Peyer's patch (tissue), 4 donors: ENCODE measurements at places on chromosomes 6 and 20. TPM values are rescaled to one million over a fixed set of nuclear protein-coding genes. Genes with fewer than 3 reads are reported as not detected.

Gene ANGPT4
- total RNA-seq = not detected

Gene CD93
- 3.7 TPM for total RNA-seq

Gene SH3BGRL2
- total RNA-seq = 100 TPM

Gene SNRNP48
- 11.5 TPM for total RNA-seq

Gene BTN1A1
- not detected for total RNA-seq

Gene SSTR4
- total RNA-seq = not detected

Gene ZDHHC14
- 20.6 TPM for total RNA-seq

DNA sequence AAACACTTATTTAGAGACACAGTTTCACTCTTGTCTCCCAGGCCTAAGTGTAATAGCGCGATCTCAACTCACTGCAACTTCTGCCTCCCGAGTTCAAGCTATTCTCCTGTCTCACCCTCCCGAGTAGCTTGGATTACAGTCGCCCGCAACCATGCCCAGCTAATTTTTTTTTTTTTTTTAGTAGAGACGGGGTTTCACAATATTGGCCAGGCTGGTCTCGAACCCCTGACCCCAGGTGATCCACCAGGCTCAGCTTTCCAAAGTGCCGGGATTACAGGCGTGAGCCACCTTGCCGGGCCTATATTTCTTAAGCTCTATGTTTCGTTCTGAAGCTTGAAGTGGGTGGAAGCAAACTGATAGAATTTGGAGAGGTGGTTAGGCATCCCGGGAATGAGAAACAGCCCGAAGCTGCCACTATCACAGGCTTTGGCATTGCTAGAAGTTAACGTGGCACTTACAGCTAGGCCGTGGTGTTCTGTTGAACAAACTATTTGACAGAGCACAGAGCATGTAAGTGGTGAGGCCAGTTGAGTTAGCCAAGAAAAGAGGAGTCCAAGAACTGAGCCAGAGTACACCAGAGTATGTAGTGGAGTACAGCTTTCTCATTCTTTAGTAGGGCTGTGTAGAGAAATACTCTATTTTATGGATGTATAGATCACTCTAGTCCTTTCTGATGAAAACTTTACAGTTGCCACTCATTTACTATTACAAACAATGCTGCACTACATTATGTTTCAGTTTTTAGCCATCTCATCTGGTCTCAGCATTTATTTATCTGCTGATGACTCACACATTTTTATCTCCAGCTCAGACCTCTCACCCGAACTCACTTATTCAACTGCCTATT, 62.0 kb upstream of the HFE start:
- DNase-seq = no peak

DNA sequence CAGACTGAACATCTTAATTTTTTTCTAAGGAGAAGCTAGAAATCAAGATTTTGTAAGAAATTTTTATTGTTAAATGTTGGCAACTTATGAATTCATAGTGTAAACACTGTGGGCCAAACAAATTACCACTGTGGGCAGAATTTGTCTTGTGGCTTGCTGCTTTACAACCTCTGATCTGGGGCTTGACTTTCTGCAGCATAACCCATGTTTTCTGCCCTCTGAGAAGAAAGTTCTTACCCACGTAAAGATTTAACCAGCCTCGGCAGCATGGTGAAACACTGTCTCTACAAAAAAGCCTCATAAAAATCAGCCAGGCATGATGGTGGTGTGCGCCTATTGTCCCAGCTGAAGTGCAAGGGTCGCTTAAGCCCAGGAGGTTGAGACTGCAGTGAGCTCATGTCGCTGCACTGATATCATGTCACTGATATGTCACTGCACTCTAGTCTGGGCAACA, 12.9 kb downstream of the ITCH start:
- no peak for DNase-seq

DNA sequence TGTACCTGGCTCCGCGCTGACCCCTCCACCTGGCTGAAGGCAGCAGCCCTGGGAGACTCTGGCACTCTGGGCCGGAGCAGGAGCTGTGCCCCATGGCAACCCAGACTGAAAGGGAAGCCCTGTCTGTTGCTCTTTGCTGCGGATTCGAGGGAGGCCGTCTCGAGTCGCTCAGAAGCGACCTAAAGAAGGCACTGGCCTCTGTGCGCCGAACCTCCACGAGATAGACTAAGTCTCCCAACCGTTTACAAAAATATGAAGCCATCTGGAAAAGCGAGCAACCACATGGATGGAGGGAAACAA, 10.5 kb upstream of the TBX18 start:
- DNase-seq = no peak

DNA sequence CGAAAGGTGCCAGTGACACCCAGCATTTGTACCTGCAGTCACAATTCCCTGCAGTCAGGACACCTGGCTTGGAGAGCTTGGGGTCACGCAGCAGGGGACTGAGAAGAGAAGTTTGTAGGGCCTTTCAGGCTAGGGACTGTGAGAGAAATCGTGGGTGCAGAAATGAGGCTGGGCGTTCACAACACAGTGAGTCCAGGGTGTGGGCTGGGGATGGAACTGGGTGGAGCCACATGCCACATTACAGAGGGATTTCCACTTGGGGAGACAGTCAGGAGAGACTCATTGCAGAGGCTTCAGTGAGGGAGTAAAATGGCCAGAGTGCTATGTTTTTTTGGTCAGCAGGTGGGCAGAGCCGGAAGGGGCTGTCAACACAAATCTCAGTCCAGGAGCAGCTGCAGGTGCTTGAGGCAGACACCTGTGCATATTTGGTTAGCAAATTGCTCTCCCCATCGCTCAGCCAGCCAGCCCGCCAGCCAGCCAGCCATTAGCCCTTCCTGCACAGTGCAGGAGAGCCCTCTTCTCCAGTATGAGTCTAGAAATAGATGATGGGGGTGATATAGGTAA, 7.4 kb downstream of the ITPR3 start:
- DNase-seq = peak; percentile 68

- DNase-seq = no peak
These were observed 8.7 kb upstream of the PDE7B start for GRCh38 chr6:135842618-135843392.

DNA sequence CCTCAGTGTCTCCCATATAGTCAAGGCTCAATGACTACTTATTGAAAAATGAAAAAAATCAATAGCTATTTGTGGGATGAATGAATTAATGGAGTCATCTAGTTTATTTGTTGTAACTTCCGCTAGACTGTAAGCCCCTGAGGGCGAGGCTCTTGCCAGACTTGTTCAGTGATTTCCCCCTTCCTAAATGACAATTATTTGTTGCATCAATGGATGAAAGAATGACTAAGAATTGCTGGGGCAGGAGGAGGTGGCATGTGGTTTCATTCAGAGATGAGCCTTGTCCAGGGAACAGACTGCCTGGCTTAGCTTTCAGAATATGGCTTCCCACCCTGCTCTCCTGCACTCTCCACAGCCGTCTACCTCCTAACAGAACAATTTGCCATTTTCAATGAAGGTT, 1.1 kb upstream of the PRELID3B start:
- no peak for DNase-seq

- DNase-seq = no peak
These were observed 197.6 kb downstream of the HDGFL1 start for GRCh38 chr6:22766979-22767378.

DNA sequence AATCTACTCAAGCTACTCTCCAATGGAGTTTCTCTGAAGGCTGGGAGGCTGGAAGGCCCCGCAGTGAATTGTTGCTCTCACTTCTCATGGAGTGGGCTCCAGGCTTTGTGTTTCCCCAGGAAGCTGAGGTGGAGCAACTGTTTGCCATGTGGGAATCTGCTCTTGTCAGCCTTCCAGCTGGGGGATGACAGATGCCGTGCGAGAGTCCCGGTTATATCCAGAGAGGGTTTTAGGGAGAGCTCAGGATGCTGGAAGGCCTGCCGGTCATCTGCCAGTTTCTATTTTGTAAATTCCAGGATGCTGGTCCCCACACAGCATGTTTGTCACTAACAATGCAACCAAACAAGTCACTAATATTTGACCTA, 98.2 kb upstream of the NAA20 start:
- no peak for DNase-seq

- no peak for DNase-seq
These were observed 28.1 kb downstream of the PKIG start for GRCh38 chr20:44610313-44610962.

GRCh38 chr20:49569411-49570115, 1.6 kb upstream of the PTGIS start:
- no peak for DNase-seq

DNA sequence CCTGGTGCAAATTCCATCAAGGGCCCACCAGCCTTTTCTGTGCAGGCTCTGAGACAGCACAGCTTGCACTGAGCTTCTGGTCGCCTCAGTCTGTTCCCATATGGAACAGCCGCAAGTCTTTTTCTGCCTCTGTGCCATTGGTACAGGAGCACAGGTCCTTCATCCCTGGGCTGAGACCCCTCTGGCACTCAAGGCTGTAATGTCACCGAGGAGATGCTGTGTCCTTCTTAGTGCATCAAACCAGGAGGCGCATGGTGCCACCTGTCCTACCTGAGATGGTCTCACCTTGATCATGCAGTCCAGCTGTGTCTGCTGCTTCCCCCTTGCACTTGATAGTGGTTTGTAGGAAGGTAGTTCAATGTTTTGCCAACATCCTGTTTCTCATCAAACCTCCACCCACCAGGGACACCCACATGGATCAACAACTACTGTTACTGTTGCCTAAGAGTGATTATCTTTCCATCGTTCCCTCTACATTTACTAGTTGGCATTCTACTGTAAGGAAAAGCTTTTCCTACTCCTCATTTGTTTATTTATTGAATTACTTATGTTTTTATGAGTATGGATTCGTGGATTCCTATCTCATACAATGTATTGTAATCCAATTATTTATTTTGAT, 29.0 kb downstream of the FAM50B start:
- no peak for DNase-seq

GRCh38 chr20:9977629-9978028, 57.2 kb upstream of the ANKEF1 start:
- DNase-seq = no peak

- DNase-seq = no peak
These were observed 18.3 kb downstream of the ZNF335 start for GRCh38 chr20:45953672-45954071.

DNA sequence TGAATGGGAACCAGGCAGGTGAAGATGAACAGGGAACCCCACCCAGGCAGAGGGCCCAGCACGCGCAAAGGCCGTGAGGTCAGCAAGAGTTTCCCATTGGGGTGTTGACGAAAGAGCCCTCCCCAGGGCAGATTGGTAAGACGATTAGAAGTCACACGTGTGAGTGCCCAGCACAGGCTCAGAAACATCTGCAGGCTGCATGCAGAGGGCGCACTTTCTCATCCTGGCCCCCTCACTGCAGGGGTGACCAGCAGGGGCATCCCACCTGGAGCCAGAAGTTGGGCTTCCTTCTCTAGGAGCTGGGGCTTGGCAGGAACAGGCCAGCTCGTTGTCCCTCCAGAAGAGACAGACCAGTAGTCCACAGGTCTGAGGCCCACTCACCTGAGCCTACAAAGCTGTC, 38.4 kb downstream of the VSTM2L start:
- no peak for DNase-seq

GRCh38 chr6:6713657-6714056, 125.1 kb downstream of the LY86 start:
- DNase-seq = no peak

DNA sequence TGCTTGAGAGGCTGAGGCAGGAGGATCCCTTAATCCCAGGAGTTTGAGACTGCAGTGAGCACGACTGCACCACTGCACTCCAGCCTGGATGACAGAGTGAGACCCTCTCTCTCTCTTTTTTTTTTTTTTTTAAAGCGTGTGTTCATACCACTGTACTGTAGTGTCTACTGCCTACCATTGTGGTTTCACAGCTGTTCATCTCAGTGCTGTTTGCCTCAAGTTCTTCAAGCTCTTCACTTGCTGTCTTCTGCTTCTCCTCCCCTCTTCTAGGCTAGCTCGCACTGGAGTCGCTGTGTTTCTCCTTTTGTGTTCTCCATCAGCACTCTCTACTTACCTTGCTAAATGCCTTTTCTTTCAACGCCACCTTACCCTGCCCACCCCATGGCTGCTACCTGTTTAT, 7.4 kb downstream of the FOXO3 start:
- DNase-seq = no peak
